RWPE2 (cell line): ENCODE measurements at places on chromosomes 7 and 10.

DNA sequence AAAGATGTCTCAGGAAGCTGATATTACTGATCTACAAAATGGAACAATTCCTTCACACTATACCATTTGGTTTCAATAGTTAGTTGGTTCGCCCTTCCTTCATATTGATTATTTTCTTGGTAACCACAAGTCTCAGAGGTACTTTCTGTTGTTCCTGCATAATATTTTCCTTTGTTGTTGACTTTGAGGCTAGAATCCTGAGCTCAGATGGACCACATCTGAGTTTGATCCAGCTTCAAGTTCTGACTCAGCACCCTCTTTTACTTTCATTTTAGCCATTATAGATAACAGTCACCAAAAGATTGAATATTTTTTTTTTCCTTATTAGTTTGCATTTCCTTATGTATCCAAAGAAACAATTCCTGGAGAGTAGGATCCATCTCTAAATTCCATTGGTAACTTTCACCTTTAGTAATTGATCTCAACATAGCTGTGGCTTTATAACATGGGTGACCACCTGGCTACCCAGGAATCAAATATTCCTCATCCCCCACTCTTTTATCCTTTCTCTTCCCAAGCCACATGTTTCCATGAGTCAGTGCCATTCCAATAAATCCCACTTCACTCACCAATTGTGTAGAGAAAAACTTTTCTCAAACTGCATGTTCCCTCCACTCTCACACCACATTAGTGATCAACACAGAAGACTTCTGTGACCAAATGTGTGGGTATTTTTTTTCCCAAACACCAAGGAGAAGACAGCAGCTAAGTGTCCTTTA is 9.7 kb upstream of the ABCA13 start:
- no peak for DNase-seq

DNA sequence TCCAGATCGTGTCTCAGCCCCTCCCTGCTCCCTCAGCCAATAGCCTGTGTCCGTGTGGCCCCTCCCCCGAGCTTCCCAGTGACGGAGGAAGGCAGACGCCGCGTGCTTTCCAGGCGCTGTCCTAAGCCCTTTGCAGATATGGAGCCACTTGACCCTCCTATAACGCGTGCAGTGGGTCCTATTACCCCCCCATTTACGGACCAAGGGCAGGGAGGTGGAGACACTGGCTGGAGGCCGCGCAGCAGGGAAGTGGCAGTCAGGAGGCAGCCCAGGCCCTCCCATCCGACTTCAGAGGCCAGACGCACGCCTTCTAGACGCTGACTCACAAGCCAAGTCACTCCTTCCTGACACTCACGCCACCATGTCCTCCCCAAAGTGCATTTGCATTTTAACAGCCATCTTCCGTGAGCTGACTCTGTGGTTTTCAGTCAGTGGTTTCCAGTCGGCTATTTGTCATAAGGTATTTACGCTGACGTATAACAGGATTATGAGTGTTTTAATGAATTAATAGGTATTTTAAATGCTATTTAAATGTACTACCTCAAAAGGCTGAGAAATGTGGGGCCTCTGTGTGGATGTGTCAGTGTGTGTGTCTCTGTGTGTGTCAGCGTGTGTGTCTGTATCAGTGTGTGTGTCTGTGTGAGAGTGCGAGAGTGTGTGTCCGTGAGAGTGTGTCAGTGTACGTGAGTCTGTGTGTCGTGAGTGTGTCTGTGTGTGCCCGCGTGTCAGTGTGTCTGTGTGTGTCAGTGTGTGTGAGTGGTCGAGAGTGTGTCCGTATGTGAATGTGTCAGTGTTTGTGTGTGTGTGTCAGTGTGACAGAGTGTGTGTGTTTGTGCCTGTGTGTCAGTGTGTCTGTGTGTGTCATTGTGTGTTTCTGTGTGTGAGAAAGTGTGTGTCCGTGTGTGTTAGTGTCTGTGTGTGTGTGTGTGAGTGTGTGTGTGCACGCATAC is 92.0 kb upstream of the INSIG1 start:
- peak; percentile 87 for DNase-seq

DNA sequence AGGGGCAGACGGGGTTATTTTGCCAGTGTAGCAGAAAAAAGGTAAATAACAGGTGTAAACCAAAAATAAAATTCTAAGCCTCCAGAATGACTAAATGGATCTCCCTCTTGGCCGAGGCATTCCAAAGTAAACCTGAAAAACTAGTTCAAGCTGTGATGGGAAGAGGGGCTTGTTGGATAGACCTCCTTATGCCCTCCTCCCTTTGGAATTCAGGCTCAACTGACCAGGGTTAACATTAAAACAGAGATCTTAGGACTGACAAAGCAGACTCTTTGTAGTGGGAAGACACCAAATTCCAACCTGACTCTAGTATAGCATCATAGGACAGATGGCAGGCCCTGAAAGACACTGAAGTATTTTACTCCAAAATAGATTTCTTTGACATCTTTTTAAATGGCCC is 113.8 kb upstream of the ITGB1 start:
- DNase-seq, result no peak

DNA sequence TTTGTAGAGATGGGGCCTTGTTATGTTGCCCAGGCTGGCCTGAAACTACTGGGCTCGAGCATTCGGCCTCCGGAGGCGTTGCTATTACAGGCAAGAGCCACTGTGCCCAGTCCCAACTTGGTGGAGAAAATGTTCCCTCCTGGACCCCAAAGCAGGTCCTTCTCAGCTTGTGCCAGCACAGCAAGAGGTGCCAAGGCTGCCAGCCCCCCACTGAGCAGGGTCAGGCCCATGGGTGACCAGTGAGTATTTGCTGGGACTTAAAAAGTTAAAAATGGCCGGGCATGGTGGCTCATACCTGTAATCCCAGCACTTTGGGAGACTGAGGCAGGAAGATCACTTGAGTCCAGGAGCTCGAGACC is 4.6 kb downstream of the MAFK start:
- no peak for DNase-seq

GRCh38 chr7:2494191-2495130 is 18.3 kb upstream of the GRIFIN start:
- no peak for DNase-seq

DNA sequence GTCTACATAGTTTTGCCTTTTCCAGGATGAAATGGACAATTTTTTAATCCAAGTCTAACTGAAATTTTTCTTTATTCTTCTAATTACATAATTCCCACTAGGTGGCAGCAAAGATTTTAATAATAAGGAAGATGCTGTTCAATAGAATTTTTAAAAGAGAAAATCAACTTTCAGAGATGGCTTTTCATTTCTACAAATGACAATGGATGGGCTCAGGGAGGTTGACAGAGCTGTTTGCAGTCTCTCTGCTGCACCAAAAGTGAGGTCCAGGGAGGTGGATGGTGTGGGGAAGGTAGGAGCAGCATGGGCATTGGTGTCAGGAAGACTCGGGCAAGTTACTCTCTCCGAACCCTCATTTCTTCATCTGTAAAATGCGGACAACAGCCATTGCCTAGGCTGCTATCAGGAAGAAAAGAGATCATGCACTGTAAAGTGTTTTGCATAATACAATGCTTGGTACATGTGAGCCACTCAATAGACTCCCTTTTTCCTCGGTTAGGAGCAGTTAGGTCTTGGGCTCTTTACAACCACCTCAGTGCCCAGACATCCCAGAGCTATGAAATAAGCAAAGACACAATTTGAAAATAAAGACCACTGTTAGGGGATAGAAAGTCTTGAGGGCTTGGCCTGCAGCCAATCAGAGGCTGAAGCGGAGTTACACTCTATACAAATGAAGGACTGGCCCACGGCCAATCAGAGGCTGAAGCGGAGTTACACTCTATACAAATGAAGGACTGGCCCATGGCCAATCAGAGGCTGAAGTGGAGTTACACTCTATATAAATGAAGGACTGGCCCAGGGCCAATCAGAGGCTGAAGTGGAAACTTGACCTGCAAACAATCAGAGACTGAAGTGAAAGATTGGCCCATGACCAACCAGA is 107.1 kb downstream of the ABLIM1 start:
- DNase-seq, result no peak

- DNase-seq, result no peak
These were observed 240.0 kb downstream of the TEX36 start for GRCh38 chr10:125442856-125443540.

GRCh38 chr7:17771901-17772408 is 168.3 kb downstream of the SNX13 start:
- DNase-seq, result no peak

- DNase-seq, result no peak
These were observed 174.8 kb downstream of the RTKN2 start for GRCh38 chr10:62093863-62094291.

- no peak for DNase-seq
These were observed 121.6 kb downstream of the C10orf105 start for GRCh38 chr10:71597821-71598498.

GRCh38 chr10:84765086-84765485 is 436.7 kb downstream of the CCSER2 start:
- DNase-seq, result no peak

GRCh38 chr7:40983111-40983510 is 719.8 kb downstream of the INHBA start:
- no peak for DNase-seq

DNA sequence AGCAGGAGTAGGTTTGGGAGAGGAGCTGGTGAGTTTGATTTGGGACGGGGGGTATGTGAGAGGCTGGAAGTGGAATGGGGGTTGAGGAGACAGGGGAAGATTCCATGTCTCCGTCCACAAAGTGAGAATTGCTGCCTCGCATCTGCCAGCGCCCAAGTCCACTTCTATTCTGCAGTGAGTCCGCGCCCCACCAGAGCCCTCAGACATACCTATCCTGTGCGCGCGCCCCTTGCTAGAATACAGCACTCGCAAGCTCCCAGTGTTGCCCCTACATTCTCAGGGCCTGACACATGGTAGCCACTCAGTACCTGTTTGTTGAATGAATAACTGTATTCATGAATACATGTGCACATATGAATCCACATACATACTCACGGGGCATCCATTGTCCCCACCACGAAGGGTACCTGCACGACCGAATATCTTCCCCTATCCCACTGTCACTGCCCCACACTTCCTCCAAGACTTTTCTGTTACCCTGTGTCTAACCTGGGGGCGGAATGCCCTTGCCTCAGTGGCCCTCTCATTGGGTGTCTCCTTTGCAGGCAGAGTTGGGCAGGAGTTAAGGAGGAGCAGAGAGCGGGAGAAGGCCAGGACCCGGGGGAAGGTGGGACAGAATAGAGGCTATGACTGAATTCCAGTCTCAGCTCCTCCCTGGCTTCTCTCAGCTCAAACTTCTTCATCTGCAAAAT is 19.9 kb downstream of the POLL start:
- peak; percentile 59 for DNase-seq

- no peak for DNase-seq
These were observed 14.5 kb downstream of the LIMK1 start for GRCh38 chr7:74097937-74098614.

GRCh38 chr10:86878983-86879713 is 78.3 kb downstream of the MMRN2 start:
- DNase-seq, result no peak

DNA sequence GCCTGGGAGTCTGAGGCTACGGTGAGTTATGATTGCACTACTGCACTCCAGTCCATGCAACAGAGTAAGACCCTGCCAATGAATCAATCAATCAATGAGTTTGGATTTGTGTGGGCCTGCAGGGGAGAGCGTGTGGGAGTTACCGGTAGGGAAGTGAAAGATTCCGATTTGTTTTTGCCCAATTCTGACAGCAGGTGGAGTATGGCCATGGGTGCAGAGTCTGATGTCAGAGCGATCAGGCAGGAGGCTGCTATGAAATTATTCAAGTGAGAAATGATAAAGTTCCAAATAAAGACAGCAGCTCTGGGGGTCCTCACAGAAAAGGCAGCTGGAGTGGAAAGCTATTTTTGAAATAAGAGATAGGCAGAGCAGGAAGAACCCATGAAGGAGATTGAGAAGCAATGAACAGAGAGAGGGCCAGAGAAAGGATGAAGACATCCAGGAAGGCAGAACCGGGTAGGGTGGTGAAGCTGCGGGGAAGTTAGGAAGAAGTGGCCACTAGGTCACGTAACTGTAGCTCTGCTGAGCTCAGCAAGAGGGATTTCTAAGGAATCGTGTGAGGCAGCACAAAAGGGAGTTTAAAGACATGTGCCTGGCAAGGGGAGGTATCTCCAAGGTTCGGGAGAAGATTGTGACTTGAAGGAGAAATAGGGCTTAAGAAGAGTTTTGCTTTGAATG is 93.7 kb upstream of the NMT2 start:
- DNase-seq, result no peak

- DNase-seq, result no peak
These were observed 3.2 kb downstream of the HPSE2 start for GRCh38 chr10:99232360-99232999.

DNA sequence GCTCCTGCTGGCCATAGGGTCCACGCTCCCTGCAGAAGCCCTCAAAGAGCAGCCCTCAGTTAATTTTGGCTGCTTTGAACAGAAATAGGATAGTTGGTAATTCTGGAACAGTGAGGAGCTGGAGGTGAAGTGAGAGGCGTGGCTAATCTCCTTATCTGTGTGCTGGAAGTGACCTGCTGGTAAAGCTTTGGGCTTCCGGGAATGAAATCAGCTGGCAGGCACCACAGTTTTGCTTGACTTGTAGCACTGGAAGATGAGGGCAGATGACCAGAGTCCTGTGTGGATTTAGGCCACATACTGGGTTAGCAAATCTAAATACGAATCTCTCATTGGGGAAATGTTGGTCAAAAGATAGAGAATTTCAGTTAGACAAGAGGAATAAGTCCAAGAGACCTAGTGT is 10.2 kb downstream of the ATP6V0E2 start:
- no peak for DNase-seq

DNA sequence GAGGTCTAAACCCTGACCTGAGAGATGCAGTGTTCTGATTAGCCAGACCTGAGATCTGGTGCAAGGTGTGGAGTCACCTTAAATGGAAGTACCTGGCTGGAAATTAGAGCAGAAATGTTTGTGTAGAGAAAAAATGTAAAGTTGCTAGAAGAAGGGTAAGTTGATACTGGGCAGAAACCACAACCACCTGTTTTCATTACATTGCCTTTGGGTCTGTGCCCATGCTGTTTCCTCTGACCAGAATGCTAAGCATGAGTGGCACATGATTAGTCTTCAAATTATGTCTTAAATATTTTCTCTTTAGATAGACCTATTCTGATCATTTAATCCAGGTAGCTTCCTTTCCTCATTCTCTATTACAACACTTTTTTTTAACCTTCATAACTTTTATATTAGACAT is 69.0 kb downstream of the CASD1 start:
- DNase-seq, result no peak

DNA sequence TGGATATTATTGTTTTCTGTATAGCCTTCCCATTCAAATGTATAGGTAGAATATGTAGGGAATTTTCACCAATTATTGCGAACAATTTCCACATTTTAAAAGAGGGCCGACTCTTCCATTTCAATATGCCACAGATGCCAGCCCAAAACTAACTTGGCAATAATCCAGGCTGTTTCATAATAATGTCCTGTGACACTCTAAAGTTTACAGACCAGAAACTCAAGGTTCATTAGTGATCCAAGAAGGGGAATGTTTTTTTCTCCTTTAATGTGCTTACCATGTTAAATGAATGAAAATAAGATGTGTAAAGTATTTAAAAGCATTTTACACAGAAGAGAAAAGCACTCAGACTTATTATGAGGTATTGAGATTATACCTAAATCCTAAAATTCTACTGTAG is 63.0 kb upstream of the FAM3C start:
- DNase-seq, result no peak

GRCh38 chr10:113600569-113600968 is 47.7 kb downstream of the HABP2 start:
- DNase-seq, result no peak

- no peak for DNase-seq
These were observed 75.6 kb downstream of the KCNMA1 start for GRCh38 chr10:77561991-77562390.
